Esophagus muscularis mucosa (tissue), 4 donors: ENCODE measurements at places on chromosomes 7 and 10. TPM values are rescaled to one million over a fixed set of nuclear protein-coding genes. Genes with fewer than 3 reads are reported as not detected.

DNA sequence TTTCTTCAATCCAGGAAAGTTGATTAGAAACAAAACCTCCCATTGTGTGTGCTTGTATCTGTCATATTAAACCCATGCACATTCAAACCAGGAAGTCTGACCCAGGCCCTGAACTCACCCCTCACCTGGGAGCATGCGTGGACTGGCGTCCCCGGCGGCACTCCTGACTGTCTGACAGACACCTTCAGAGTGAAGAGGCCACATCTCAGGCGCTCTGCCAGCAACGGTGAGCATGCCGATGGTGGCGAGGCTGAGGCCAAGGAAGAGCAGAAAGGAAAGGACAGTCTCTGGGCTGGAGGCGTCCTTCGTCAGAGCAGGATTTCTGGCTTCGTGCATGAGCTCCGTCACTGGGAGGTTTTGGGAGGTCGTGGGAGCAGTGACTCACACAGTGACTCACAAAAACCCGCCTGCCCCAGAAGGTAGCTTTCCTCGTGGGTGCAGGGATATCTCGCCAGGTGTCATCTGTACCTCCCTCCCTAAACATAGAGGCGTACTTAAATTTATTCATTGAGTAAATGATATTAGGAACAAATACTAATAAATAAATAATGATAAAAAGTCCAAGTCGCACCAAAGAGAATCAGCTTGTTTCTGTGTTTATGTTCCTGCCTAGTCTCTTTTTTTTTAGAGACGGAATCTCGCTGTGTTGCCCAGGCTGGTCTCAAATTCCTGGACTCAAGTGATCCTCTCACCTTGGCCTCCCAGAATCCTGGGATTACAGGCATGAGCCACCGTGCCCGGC lies 13.5 kb downstream of the IQCE start:
- DNase-seq, result no peak

- DNase-seq, result no peak
Observed at GRCh38 chr7:85065306-85065705, 121.5 kb downstream of the SEMA3D start.

The CELF2 gene
- total RNA-seq, result 128 TPM

The STEAP2 gene
- total RNA-seq, result 22.5 TPM

DNA sequence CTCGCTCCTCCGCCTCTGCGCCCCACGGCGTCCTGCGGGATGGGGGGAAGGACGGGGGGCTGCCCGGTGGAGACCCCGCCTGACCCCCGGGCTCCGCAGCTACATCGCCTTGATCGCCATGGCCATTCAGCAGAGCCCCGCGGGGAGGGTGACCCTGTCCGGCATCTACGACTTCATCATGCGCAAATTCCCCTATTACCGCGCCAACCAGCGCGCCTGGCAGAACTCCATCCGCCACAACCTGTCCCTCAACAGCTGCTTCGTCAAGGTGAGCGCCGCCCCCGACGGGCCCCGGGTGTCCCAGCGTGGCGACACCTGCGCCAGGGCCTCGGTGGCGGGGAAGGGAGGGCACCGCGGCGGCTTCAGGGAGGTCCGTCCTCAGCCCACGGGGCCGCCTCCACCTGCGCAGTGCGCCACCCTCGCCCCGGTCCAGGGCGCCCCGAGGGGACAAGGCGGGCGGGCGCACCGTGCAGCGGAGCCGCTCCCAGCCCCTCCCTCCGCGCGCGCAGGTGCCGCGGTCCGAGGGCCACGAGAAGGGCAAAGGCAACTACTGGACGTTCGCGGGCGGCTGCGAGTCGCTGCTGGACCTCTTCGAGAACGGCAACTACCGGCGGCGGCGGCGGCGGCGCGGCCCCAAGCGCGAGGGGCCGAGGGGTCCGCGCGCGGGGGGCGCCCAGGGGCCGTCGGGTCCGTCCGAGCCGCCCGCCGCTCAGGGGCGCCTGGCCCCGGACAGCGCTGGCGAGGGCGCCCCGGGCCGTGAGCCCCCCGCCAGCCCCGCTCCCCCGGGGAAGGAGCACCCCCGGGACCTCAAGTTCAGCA lies 793 bp downstream of the FOXL3 start:
- DNase-seq, result no peak

GRCh38 chr10:128630787-128631252 lies 504.6 kb upstream of the MKI67 start:
- DNase-seq, result peak; percentile 34

DNA sequence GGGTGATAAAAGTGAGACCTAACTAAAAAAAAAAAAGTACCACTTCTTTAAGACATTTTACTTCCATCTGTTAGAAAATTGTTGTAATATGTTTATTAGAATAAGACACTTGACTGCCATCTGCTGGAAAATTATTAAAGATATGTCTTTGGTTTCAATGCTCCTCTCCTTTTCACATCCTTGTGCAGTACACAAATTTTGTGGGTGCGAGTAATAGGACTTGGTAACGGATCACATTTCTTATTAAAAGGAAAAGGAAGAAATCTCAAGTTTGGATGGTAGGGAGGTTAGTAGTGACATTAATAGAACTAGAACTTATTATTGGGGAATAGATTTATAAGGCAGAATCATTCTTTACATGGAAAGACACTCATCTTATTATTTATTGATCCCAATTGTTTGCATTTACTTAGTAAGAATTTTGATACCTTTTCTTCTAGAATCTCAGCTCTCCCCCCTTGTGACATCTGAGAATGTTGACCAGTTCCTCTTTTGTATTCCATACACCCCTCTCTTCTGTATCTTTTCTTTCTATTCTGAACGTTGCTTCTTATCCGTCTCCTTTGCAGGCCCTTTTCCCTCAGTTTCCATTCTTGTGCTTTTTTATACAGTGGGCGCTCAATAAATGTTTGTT lies 43.0 kb upstream of the RPA3 start:
- DNase-seq, result no peak

GRCh38 chr7:99840136-99840869 lies 12.5 kb downstream of the CYP3A43 start:
- no peak for DNase-seq

- no peak for DNase-seq
Observed at GRCh38 chr10:74077416-74077815, 73.2 kb downstream of the AP3M1 start.

- DNase-seq, result no peak
Observed at GRCh38 chr7:22480523-22481075, 19.4 kb downstream of the STEAP1B start.

The BMI1 gene
- 75.4 TPM for total RNA-seq

DNA sequence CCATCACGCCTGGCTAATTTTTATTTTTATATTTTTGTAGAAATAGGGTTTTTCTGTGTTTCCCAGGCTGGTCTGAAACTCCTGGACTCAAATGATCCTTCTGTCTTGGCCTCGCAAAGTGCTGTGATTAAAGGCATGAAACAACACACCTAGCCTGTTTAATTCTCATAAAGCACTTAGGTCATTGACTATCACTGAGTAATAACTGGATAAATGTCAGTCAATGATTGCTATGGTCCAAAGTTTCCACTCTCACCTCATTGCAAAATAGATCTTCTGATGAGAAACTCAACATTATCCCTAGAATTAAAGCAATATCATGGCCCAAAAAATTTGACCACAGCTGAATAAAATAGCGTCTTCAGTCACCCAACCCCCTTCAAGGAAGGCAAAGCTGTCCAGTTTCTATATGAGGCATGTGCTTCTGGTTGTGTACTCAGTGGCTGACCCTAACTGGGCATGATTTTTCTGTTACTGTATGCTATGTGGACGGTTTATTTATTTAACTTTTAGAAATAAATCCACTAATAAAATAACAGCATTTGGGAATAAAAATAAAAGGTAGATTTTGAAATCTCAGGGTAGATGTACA lies 86.5 kb upstream of the LRRN3 start:
- DNase-seq, result no peak

- DNase-seq, result no peak
Observed at GRCh38 chr10:71580926-71581325, 138.7 kb downstream of the C10orf105 start.

GRCh38 chr10:89454561-89455347 lies 40.4 kb downstream of the IFIT5 start:
- DNase-seq, result no peak

The AKR1C3 gene
- 16.6 TPM for total RNA-seq

DNA sequence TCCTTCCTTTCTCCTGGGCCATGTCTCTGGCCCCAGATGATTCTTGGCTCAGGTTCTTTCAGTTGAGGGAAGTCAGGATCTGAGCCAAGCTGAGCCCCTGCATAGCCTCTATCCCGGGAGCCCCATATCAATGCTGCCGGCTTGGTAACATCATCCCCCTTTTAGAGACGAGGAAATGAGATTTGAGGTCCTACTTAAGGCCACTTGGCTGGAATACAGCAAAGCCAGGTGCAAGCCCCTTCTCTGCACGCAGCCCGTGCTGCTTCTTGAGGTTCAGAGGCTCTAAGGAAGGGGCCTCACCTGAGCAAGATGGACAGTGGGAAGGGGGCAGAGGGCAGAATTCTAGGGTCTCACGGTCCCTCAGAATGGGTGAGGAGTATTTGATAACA lies 2.4 kb upstream of the IRF5 start:
- no peak for DNase-seq

- no peak for DNase-seq
Observed at GRCh38 chr7:150939466-150939865, 38.7 kb downstream of the KCNH2 start.

The PILRA gene
- total RNA-seq, result 3.3 TPM

DNA sequence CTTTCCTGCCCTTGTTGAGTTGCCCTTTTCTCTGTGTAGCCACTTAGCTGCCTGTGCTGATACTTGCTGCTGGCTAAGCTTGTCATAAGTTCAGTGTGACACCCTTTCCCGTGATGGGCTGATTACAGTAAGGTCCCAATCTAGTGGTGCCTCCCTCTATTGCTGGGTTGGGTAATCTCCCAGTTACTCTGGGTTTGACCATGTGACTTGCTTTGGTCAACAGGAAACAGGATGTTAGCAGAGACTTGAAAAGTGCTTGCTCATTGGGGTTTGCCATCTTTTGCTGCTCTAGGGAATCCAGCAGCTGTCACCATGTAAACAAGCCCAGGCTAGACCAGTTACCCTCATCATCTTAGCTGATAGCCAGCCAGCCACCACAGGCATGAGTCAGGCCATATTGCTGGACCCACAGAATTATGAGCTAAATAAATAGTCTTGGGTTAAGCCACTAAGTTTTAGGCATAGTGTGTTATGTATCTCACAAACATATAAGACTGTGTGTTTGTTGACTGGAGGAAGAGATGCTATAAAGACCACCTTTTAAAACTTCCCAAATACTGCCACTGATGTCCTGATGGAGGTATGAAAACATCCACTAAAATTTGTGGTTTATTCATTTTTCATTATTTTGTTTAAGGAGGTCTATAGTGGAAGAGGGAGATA lies 4.0 kb upstream of the LEP start:
- no peak for DNase-seq

The IFIT2 gene
- 3.4 TPM for total RNA-seq

The BMPER gene
- 6.5 TPM for total RNA-seq

DNA sequence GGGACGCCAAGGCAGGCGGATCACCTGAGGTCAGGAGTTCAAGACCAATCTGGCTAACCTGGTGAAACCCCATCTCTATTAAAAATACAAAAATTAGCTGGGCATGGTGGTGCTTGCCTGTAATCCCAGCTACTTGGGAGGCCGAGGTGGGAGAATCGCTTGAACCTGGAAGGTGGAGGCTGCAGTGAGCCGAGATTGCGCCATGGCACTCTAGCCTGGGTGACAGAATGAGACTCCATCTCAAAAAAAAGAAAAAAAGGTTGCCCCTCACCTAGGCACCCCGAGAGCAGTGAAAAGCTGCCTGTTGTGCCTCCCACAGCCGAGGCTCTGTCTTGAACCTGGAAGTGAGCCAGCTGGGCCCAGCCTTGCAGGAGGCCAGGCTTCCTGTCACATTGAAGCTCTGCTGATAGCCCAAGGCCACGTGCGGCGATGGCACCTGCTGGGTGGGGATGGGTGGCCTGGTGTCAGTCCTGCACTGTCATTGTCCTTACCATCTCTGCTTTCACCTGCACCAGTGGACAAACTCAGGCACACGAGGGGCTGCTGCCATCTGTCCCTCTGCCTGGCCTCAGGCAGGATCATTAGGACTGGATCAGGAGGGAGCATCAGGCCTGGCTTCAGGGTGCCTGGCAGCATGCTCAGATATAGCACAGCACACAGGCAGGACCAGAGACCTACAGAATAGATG lies 37.8 kb downstream of the DNAJB12 start:
- no peak for DNase-seq

- no peak for DNase-seq
Observed at GRCh38 chr7:106062521-106062931, 49.6 kb downstream of the SYPL1 start.

- no peak for DNase-seq
Observed at GRCh38 chr10:67603701-67604100, 92.3 kb downstream of the CTNNA3 start.

The ANKRD61 gene
- total RNA-seq, result not detected

The OR6B1 gene
- total RNA-seq, result not detected

DNA sequence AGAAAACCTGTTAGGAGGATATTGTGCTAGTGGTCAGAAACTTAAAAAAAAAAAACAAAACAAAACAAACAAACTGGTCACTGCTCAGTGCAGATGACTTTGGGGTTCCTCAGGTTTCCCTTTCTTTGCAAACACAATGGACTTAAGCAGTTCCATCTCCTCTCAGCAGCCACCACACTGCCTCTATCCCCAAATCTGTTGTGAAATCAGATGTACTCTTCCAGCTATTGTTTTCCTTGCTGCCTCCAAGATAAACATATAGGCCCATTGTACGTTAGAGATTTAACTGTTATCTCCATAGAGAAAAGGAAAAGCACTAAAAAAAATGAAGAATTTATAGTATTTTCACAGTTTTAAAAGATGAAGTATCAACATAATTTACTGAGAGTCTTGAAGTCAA lies 147.1 kb downstream of the MPP7 start:
- DNase-seq, result no peak

The EEF1AKMT2 gene
- 9.0 TPM for total RNA-seq

DNA sequence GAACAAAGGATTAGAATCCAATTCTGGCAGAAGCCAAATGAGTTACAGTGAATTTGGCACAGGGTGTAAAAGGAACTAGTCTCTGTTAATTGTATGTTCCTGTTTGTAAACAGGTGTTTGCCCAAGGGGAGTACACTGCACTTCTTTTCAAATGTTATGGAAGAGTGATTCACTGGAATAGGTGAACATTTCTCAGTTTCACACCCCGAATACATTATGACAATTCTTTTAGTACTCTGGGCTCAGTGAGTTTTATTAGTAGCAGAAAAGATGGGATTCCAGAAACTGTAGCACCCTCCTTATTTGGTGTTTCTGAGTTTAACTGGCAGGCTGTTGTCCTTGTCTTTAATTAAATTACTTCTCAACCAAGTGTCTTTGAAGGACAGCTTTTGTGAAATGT lies 329.2 kb downstream of the BBS9 start:
- DNase-seq, result no peak

GRCh38 chr10:71920540-71921323 lies 43.5 kb upstream of the CHST3 start:
- DNase-seq, result no peak

- no peak for DNase-seq
Observed at GRCh38 chr10:23493711-23494110, 54.8 kb downstream of the OTUD1 start.
